ENCODE measurements at places on chromosomes 1 and 21. TPM values are rescaled to one million over a fixed set of nuclear protein-coding genes. Genes with fewer than 3 reads are reported as not detected.
A peak's percentile ranks its signal among the peaks of the same experiment; 100 is the strongest.

Gene B4GALT2
- 56.3 TPM for total RNA-seq

Gene GJB5
- total RNA-seq = 33.2 TPM

Gene TMEM82
- not detected for total RNA-seq

Gene LHX8
- total RNA-seq = not detected

Gene EDN2
- 0.66 TPM for total RNA-seq

Gene SLC25A34
- 1.3 TPM for total RNA-seq

Gene CELA3A
- total RNA-seq = not detected

Gene ZBTB8B
- not detected for total RNA-seq

- DNase-seq = peak; percentile 18
These were observed 122.9 kb upstream of the KRTAP19-8 start for GRCh38 chr21:31161157-31161556.

- DNase-seq = peak; percentile 52
These were observed 122.1 kb downstream of the UCK2 start for GRCh38 chr1:165949335-165950130.

GRCh38 chr1:80248886-80249285 is 1242.4 kb upstream of the ADGRL4 start:
- DNase-seq = peak; percentile 35

DNA sequence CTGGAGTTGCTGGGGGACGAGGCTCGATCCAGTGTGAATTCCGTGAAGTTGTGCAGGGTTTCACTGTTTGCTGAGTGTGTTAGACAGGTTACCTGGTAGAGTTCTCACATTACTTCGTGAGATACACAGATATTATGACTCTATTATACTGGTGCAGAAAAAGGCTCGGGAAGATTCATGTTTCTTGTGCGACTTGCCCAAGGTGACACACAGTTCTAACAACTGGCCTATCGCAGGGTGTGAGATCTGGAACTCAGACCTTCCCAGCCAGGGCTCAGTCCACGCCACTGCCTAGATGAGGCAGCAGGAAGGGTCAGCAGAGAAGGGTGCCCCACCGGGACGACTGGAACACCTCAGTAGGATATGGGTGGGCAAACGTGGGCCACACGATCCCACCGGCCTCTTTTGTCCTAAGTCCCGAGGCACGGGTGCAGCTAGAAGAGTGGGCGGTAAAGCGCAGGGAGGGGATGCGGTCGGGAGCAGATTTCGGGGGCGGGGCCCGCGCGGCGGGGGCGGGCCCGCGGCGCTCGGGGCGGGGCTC is 296 bp upstream of the RNPEP start:
- DNase-seq = peak; percentile 75

- DNase-seq = peak; percentile 45
These were observed 757 bp upstream of the SPSB1 start for GRCh38 chr1:9291914-9292360.

DNA sequence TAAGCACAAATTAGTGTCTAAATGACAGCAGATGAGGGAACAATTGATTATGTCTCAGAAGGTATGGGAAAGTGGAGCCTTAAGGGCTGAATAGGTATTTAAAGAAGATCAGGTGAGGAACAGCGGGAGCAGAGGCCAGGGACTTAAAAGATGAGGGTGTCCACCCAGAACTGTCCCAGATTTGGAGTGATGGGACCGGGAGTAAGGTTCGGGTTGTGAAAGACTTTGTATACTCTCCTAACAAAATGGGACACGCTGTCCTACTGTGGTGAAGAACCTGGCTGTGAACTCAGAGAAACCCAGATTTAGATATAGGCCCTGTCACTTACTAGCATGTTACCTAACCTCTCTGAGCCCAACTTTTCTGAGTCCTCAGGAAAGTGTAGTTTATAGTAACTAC is 140.6 kb downstream of the C1orf21 start:
- no peak for DNase-seq

GRCh38 chr1:119862276-119862675 is 34.0 kb downstream of the ADAM30 start:
- no peak for DNase-seq

DNA sequence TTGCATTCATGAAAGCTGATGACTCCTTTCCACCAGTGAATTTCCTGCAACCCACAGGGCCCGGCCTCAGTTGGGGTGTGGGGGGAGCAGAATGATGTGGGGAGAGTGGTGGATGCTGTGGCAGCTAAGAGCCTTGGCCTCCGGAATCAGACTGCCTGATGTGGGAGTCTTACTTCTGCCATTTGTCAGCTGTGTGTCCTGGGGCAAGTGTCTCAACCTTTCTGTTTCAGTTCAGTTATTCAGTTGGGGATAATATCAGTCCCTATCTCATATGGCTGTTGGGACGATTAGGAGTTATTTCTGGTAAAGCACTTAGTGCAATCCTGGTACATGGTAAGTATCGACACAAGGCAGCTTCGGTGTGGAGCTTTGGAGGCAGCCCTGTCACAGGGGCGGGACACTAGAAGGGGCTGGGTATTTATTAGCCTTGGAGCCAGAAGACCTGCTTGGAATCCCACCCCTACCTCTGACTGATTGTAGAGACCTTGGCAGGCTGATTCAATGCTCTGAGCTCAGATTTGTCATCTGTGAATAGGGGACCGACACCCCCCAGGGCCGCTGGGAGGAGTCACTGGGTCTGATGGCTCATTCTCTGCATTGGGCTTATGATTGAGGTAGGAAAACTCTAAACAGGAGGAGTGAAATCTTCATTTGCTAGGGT is 19.6 kb downstream of the ARHGEF10L start:
- no peak for DNase-seq

DNA sequence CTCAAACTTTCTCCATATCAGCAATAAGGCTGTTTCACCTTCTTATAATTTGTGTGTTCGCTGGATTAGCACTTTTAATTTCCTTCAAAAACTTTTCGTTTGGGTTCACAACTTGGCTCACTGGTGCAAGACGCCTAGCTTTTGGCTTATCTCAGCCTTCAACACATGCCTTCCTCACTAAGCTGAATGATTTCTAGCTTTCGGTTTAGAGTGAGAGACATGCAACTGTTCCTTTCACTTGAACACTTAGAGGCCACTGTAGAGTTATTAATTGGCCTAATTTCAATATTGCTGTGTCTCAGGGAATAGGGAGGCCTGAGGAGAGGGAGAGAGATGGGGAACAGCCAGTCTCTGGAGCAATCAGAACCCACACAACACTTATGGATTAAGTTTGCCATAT is 41.2 kb upstream of the IFNLR1 start:
- DNase-seq = no peak

GRCh38 chr1:10149231-10149630 is 61.1 kb upstream of the KIF1B start:
- DNase-seq = no peak

DNA sequence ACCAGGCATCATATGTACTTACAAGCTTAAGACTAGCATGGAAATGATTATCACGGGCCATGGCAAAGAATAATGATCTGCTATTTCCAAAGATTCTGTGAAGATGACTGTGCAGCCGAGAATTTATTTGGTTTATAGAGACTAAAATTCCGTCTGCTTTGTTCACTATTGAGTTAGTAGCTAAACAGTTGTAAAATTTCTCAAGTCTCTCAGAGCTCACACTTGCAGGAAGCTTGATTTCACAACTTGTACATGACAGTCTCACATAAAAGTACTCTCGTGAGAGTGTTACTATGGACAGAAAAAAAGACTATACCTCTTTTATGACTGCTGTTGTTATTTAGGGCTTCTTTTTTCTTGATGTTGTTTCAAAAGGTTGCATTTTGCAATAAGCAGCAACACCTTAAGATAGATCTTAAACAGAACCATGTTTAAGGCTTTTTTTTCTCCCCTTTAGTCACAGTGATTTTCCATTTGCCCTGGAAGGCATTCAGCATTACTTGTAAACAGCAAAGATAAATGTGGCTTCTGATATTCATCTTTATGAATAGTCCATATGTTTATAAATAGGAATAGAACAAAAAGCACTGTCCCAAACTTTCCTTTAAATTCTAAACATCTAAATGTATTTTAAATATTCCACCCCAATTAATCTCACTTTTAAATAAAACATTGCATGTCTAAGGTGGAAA is 24.8 kb downstream of the ST6GALNAC5 start:
- peak; percentile 20 for DNase-seq

GRCh38 chr1:110307239-110307974 is 31.8 kb upstream of the RBM15 start:
- DNase-seq = no peak

DNA sequence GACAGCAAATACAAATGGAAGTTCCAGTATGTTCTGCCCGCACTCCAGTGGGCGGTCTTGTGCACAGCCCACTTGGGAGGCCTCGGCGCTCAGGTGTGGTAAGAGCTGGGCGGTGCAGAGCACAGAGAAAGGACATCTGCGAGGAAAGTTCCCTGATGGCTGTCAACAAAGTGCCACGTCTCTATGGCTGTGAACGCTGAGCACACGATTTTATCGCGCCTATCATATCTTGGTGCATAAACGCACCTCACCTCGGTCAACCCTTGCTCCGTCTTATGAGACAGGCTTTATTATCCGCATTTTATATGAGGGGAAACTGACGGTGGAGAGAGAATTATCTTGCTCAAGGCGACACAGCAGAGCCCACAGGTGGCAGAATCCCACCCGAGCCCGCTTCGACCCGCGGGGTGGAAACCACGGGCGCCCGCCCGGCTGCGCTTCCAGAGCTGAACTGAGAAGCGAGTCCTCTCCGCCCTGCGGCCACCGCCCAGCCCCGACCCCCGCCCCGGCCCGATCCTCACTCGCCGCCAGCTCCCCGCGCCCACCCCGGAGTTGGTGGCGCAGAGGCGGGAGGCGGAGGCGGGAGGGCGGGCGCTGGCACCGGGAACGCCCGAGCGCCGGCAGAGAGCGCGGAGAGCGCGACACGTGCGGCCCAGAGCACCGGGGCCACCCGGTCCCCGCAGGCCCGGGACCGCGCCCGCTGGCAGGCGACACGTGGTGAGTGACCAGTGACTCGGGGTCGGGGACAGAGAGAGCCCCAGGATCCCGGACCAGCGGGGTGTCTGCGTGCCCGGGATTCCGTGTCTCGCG is at the start of gene IL12RB2:
TSS of gene IL12RB2 (plus strand) at position 623 of the 810 bp plus-strand sequence. CDS start 12,496 bp downstream, outside the sequence.
- no peak for DNase-seq

Data from MCF 10A (cell line).